CD14-positive monocyte (primary cell): ENCODE measurements at places on chromosomes 7 and 10.
A peak's percentile ranks its signal among the peaks of the same experiment; 100 is the strongest.

DNA sequence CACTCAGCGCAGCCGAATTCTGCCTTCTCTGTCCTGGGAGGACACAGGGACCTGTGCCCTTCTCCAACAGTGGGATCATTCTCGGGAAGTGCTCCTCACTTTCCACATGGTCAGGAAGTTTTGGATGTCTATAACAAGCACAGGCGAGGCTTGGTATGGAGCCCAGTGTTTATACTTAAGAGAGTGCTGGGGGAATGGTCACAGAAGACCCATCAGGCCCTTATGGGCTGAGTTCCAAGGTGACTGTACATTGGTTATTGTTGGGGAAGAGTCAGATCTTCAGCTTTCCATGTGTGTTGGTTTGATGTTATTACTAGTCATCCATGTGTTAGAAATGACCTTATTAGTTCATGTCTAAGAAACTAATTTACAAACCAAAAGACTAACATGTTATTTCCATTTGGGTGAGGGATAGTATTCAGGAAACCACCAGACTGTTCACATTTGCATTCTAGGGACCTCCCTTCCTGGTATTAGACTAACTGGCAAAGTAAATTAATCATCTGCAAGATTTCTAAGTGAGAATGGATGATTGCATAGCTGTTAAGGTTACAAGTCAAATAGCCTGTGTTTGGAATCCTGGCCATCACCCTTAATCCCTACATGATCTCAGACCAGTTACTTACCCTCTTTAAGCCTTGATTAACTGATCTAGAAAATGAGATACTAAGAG is 834.2 kb downstream of the LRMDA start:
- DNase-seq = no peak

- no peak for DNase-seq
Observed at GRCh38 chr10:44651834-44652233, 259.3 kb upstream of the TMEM72 start.

GRCh38 chr10:102633287-102633686 is 11.0 kb upstream of the TRIM8 start:
- peak; percentile 93 for DNase-seq

DNA sequence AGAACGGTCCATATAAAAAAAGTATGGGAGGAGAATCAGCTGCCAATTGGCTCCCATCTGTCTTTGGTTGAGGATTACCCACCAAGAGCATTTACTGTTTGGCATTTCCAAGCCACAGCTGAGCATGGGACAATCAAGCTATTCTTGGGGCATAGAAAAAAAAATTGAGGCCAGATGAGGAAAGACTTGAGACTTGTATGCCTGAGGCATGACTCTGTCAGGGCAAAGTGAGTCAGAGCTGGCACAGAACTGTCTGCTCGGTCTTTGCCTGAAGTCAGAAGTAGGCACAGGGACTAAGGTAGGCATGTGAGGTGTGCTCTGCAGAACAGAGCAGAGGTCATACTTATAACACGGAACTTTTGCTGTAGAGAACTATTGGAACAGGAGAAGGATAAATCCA is 126.5 kb upstream of the CHRM2 start:
- DNase-seq = no peak

GRCh38 chr10:103044942-103045489 is 126.9 kb downstream of the CNNM2 start:
- no peak for DNase-seq

DNA sequence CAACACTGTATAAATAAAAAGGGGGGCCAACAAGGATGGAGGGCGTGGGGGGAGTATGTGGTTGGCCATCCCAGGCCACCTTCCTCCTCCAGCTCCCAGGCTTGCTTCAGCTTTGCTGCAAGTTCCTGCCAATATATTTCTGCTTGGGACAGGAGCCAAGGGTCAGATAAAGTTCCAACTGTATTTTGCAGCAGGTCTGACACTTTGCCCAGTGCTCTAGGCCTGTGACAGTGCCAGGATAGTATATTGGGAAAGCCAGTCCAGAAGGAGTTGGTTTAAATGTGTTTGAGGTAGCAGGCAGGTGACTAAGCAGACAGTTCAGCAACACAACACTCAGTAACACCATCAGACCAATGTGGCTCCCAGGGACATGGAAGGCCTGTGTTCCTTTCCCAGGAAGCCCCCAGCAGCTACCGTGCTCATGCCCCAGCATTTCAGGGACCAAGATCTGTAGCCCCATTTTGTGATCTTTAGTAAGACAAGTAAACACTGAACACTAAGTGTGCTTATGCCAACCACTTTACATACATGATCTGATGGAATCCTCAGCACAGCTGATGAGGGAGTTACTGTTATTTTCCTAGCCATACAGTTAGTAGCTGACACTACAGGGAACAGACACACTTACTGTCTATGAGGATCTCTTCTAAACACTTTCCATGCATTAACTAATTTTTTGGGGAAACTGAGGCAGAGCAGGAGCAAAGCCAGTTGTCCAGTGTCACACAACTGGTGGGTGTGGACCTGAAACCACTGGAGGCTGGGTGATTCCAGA is 38.9 kb downstream of the DNAJB12 start:
- peak; percentile 48 for DNase-seq

GRCh38 chr10:71727738-71728737 is 8.5 kb upstream of the C10orf105 start:
- peak; percentile 81 for DNase-seq

DNA sequence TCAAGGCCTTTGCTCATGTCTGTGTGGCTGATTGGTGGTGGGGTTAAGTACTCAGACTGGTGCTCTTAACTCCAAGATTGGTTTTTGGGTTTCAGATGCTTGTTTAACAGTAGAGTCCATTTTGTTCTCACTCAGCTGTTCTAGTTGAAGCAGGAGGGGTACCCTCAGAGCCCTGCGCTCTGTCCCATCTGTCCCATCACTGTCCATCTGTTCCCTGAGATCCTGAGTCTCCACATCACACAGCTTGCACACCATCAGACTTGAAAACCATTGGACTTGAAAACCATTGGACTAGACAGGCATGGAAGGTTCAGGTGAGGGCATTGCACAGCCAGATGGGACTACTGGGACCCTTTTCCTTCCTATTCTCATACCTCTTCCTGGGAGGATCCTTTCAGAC is 39.3 kb downstream of the TMEM178B start:
- no peak for DNase-seq

GRCh38 chr7:10412422-10413019 is 561.2 kb upstream of the PHF14 start:
- DNase-seq = peak; percentile 4

GRCh38 chr7:51732116-51732515 is 415.5 kb upstream of the COBL start:
- DNase-seq = no peak

- no peak for DNase-seq
Observed at GRCh38 chr10:131166486-131166885, 145.0 kb downstream of the TCERG1L start.

GRCh38 chr7:32588657-32589056 is 93.4 kb downstream of the AVL9 start:
- DNase-seq = no peak

DNA sequence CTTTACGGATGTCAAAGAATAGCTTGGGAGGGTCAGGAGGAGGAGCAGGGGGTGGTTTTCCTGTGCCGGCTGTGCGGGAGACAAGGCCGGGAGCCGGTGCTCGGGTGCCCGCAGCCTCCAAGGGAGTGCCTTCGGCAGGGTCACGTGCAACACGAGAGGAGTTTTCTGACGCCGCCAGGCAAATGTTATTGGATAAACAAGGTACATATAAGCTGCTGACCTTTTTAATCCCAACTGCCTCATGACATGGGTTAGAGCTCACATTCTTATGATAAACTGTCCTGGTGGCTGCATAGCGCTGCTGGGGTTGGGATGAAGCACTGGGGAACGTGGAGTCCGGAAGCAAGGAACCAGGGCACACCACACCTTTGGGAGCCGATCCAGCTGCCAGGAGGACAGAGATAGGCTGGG is 124.8 kb upstream of the PDLIM1 start:
- DNase-seq = no peak

DNA sequence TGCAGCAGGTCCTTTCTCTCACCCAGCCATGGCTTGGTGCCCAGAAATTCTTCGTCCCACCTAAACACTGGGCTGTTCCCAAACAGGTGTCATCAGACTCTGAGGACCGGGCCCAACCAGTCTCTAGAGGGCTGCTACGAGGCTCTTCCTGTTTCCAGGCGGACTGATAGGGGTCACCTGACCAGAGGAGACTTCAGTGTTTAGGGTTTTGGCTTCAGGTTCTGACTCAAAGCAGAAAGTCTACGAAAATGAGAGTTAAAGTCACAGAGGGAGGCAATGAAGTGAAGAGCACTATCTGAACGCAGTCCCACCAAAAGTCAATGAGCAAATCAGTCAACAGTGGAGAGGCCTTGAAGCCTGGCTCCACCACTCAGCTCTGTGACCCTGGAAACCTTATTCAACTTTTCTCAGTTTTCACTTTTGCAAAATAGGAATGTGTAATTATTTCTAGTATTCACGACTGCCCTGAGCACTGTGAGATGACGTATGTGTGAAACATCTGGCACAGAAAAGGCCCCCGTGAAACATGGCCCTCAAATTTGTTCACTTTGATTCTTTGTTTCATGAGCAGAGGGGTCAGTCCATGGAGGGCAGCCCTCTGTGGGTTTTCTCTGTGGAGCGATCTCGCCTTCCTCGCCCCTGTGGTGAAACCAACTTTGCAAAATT is 189.9 kb upstream of the PDE1C start:
- no peak for DNase-seq

DNA sequence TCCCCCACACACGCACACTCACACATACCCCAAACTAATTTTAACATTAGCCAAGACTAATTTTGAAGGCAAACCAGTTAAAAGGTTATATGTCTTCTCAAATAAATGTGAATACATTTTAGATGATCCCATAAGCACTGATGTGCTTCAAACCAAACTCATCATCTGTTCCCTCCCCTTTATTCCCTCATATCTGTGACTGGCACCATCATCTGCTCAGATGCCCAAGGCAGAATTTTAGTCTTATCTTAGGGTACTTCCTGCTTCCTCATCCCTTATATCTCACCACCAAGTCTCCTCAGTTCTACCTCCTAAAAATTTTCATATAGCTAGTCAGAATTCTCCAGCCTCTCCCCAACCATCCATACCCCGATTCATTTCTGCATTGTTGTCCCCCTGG is 80.4 kb downstream of the UPF2 start:
- DNase-seq = no peak
